ENCODE measurements at places on chromosomes 1 and 21.

GRCh38 chr1:17636612-17637011 lies 97.1 kb downstream of the ARHGEF10L start:
- no peak for DNase-seq

DNA sequence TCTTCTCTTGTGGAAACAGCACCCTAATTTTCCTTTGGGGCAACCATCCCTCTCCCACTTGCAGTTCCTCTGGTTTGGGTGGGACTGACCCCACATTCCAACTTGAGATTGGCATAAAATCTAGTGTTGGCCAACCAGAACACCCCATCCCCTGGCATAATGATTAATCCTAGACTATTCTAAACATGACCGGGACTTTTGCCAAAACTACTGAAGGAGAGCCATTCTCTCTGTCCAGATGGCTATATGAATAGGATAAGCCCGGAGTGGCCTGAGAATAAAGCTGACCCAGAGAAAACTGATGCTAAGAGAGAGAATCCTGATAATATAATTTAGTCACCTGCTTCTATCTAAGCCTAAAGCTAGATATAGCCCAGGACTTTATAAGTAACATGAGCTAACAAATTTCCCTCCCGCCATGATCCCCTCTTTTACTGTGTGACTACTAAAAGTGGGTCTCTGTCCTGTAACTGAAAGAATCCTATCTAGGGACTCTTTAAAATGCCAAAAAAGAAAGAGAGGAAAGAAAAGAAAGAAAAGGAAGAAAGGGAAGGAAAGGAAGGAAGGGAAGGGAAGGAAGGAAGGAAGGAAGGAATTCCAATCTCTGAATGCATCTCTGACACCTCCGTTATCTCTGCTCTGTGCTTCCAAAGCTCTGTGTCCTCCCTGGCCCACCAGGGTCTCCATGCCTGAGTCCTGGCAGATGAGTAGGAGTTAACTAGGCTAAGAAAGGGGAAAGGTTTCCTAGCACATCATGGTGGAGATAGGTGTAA lies 28.0 kb upstream of the NRDC start:
- no peak for DNase-seq

DNA sequence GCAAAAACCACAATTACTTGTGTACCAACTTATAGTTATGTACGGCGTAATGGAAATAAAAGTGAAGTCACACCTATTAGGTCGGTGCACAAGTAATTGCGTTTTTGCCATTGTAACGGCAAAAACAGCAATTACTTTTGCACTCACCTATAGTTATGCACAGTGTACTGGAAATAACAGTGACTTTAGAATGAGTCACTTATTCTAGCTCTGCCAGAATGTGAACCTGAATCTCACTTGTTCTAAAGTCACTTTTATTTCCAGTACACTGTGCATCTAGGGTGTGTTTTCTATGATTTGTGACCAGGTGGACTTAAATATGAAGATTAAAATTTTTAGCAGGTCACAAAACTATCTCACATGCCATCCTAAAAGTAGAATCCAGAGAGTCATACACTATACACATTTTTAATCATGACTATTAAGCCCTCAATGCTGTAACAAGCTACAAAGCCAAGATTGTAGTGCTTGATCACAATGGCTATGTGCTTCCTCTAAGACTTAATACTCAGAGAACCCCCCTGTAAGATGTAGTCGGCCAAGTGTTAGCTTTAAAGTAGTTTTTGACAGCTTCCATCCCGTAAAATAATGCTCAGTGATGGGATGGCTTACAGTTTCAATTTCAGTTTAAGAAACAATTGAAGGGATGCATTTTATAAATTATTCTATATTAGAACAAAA lies 218.8 kb downstream of the NEGR1 start:
- DNase-seq: no peak

- DNase-seq: no peak
Observed at GRCh38 chr1:86416343-86416742, 7.6 kb upstream of the CLCA2 start.

- DNase-seq: no peak
Observed at GRCh38 chr1:62245201-62245600, 50.6 kb downstream of the L1TD1 start.

DNA sequence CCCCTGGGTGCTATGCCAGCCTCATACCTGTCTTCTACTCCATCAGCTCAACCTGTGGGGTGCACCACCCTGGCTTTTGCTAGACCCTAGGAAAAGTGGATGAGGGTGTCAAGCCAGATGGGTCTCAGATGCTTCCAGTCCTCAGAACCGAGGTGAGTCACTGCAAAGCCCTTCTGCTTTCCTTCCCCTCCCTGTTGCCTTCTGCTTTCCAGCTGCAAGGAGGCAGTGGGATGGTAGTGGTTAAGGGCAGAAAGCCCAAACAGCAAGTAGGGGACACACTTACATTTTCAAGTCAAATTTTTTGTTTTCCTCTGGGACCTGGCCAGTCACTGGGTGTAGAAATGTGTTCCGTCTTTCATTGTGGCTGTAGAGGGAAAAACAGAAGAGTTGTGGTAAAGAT lies 60.7 kb upstream of the GOLT1A start:
- DNase-seq: no peak

GRCh38 chr1:97350662-97351061 lies 570.2 kb downstream of the DPYD start:
- no peak for DNase-seq

DNA sequence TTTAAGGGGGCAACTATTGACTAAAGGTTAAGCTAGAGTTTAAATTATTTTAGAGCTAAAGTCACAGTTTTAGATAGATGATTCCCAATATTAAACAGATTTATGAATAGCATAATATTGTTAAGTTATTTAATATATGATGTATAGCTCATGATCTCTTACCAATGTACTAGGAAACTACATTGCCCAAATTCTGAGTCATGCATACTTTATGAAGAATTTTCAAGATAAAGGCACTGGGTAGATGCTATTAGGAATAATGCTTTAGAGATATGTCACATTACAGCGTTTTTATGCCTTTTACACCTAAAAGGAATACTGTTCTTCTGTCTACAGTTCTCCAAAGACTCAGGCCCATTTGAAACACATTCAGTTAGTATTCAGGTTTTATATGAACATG lies 215.1 kb downstream of the NCAM2 start:
- DNase-seq: no peak

- no peak for DNase-seq
Observed at GRCh38 chr1:45842786-45843185, 39.4 kb downstream of the MAST2 start.

DNA sequence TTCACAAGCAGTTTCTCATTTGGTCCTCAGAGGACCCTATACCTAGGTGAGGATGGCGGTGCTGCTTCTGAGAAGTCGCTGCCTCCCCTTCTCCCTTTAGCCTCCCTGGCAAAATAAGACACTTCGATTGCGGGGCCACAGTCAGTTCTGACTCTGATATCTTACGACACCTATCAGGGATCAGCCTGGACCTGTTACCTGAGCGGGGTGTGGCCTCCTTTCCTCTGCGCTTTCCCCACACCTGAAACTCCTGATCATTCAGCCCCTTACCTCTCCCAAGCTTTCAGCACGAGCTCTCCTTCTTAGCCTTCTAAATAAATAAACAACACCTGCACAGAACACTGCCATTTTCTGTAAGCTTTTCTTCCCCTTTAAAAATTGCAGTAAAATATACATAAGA lies 24.6 kb upstream of the GPR137B start:
- DNase-seq: no peak

- no peak for DNase-seq
Observed at GRCh38 chr21:15062606-15062965, 2.2 kb downstream of the NRIP1 start.

- no peak for DNase-seq
Observed at GRCh38 chr1:92505015-92505692, 18.4 kb upstream of the GFI1 start.
